ENCODE measurements at places on chromosomes 13 and 19.

DNA sequence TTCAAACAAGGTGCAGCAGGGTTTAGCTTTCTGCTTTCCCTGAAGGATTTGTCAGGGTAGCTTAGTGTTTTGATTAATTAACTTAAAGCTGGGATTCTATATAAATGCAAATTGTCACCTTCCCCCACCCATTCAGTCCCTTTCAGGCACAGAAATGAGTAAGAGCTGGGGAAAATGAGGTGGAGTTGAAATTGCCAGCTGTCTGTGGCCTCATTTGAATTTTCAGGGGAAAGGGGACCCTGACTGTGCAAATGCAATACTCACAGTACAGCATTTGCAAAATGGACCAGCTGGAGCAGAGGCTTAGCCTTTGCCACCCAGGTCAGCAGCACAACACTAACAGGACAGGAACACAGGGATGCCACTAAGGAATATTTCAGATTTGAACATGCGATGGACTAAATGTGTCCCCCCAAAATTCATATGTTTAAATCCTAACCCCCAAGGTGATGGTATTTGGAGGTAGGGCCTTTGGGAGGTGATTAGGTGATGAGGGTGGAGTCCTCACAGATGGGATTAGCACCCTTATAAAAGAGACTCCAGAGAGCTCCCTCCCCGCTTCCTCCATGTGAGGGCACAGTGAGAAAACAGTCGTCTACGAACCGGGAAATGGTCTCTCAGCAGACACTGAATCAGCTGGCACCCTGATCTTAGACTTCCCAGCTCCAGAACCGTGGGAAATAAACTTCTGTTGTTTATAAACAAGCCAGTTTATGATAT, 59.5 kb upstream of the CYSLTR2 start:
- DNase-seq, result no peak

DNA sequence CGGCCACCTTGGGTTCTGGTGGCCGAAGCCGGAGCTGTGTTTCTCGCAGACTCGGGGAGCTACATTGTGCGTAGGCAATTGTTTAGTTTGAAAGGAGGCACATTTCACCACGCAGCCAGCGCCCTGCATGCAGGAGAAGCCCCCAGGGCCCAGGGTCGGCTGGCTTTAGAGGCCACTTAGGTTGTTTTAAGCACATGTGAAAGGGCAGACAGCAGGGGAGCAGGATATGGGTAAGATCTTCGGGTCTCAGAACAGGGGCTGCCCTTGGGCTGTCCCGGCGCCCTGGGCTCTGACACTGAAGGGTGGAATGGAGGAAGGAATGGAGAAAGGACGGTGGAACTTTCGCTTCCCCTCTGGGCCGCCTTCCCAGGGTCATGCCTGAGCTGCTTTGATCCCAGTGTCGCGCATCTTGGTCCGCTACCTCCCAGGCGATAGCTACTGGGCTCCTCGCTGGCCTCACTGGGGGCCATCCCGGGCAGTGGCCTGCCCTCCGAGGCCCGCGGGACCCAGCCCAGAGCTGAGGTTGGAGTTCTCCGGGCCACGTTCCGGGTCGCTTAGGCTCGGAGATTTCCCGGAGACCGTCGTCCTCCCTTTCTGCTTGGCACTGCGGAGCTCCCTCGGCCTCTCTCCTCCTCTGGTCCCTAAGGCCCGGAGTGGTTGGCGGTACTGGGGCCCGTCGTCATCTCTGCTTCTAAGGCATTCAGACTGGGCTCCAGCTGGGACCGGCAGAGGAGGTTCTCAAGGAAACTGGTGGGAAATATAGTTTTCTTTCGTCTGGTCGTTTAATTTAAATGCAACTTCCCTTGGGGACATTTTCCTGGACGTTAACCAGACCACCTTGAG, 4.3 kb upstream of the POU4F1 start:
- DNase-seq, result no peak

DNA sequence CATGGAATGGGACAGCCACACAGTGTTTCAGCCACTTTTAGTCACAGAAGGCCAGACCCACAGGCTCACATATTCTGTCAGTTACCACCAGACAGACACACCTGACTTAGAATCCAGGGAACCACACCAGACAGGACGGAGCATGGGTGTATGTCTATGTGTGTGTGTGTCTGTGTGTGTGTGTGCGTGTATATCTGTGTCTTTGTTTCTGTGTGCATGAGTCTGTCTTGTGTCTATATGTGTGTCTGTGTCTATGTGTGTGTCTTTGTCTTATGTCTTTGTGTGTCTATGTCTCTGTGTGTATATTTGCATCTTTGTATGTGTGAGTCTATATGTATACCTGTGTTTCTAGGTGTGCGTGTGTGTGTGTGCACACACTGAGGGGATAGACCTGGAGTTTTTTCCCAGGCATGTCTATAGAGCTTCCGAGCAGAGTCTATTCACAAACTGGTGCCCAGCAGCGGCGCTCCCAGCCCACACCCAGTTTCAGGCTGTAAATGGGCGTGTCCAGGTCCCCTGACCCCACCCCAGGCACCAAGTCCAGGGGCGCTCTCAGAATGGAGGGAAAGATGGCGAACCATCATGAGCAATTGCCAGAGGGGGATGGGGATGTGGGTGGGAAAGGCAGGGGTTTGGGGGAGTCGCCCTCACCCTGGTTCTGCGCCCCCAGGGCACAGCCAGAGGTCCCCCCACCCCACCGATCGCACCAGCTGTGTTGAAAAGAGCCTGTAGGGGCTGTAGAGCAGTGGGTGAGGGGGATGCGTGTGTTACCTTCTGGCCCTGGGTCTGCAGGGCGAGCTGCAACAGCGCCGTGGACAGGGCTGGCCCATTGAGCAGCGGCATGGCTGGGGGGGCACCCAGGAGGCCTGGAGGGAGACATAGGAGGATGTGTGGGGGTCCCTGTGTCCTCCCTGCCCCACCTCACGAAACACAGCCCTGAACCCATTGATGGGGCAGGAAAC, 6.3 kb upstream of the FDX2 start:
- DNase-seq, result no peak

DNA sequence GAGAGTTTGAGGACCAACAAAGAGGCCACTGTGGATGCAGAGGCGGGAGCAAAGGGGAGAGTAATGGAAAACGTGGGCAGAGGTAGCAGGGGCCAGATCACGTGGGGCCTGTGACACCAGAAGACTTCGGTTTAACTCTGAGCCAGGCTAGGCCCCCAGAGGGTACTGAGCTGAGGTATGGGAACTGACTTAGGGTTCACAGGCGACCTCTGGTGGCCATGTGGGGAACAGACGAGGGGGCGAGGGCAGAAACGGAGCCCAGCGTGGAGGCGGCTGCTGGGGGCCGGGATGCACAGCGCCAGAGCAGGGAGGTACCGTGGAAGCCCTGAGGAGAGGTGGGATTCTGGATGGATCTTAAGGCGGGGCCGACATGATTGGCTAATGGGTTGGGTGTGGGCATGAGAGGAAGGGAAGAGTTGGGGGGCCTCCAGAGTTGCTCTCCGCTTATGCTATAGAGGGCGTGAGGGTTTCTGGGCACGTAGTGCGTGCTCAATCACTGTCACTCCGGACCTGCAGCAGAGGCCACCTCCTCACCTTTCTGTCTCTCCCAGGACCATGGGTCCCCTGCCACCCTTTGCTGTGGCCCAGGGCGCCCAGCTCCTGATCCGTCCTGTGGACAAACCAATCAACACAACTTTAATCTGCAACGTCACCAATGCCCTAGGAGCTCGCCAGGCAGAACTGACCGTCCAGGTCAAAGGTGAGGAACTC, 13.7 kb downstream of the PVR start:
- no peak for DNase-seq

DNA sequence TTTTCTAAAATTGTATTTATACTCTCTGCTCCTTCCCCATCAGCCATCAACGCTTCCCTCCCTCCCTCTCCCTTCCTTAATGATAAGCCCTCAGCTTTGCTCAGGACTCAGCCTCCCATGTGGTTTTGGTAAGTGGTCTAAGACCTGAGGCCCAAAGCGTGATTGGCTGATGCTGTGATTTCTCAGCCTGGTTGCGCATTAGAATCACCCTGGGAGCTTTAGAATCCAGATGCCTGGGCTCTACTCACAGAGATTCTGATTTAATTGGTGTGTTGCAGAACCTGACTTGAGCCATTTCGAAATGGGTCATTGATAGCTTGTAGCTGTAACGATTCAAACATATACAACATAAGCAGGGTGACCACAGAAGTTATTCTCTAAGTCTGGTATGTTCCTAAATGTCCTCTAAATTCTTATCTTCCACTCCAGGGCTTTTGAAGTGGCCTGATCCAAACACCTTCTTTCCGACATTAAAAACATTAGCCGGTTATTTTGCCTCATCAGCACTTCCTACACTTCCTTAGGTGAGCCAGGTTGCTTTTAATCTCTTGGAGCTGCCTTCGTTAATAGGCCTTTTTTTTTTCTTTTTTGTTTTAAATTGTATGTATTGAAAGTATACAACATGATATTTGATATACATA, 60.6 kb downstream of the LRCH1 start:
- no peak for DNase-seq

- no peak for DNase-seq
These were observed 156.3 kb downstream of the TBC1D4 start for GRCh38 chr13:75325711-75326110.

GRCh38 chr13:22451327-22451741, 729.4 kb upstream of the SGCG start:
- DNase-seq, result no peak

DNA sequence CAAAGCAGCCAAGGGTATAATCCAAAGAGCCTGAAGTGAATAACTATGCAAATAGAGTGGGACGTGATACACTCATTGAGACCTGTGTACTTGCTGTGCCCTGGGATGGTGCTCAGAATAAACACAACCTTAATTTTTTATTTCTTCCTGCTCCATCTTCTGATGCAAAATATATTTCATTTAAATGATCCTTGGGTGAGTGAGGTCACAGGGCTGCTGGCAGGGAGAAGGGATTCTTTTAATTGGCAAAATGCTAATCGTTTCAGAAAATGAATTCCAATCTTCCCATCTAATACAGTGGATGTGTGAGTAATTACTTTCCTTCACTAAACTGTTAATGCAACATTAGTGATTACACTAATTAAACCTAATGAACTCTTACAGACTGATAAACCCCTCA, 63.5 kb downstream of the SIAH3 start:
- no peak for DNase-seq

GRCh38 chr13:50894012-50894411, 15.6 kb upstream of the RNASEH2B start:
- DNase-seq, result no peak

- no peak for DNase-seq
These were observed 402 bp upstream of the DYRK1B start for GRCh38 chr19:39834287-39834841.

GRCh38 chr19:37227996-37228395, 10.0 kb downstream of the ZNF383 start:
- no peak for DNase-seq

DNA sequence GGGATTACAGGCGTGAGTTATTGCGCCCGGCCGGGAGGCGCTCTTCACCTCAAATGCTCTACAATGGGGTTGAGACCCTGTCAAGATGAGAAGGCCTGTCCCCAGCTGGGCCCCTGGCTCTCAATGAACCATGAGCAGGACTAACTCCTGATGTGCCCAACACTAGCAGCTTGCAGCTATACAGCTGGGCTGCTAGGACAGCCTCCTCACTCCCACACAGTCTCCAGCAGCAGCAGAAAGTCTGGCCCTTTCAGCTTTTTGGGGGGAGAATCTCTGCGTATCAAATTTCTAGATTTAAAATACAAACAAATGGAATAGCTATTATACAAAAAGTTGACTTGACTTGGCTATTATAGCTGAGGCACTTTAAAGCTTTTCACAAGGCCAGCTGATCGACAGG, 30.2 kb downstream of the TMTC4 start:
- DNase-seq, result no peak

GRCh38 chr13:92187378-92187989, 789.1 kb downstream of the GPC5 start:
- peak; percentile 79 for DNase-seq
